ENCODE measurements at places on chromosomes 12 and 14. TPM values are rescaled to one million over a fixed set of nuclear protein-coding genes. Genes with fewer than 3 reads are reported as not detected.

SMCO2 gene
- total RNA-seq, result 3.8 TPM

GRCh38 chr12:52428121-52428520, 6.0 kb downstream of the KRT75 start:
- H3K4me1 ChIP-seq, result peaks cover 8% of the 10 kb centered on the region
- H3K36me3 ChIP-seq, result no peaks in the 10 kb centered on the region
- H3K27ac ChIP-seq, result no peak overlapping the region
- peaks cover 39% of the 10 kb centered on the region for H3K27me3 ChIP-seq
- no peak overlapping the region for H3K4me3 ChIP-seq

GRCh38 chr12:18297902-18298301, 36.6 kb downstream of the PIK3C2G start:
- H3K4me1 ChIP-seq, result no peaks in the 10 kb centered on the region
- DNase-seq, result no peak
- no peaks in the 10 kb centered on the region for H3K27me3 ChIP-seq
- no peak overlapping the region for H3K4me3 ChIP-seq
- H3K27ac ChIP-seq, result no peak overlapping the region

DNA sequence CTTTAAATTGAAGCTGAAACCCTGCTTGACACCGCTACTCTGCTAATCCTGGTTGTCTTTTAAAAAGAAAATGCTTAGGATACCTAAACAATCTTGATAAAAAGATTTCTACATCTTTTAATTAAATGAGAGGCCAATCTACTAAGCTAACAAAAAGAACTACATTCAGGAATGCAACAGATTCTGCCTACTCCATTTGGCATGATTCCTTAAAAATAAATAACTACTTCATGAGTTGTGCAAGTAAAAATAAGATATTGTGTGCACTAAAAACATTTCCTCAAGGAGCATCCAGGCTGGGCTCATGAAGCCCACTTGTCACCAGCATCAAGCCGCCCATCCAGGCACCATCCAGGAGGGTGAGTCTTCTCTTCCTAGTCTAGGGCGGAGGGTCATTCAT, 197.5 kb downstream of the PAX9 start:
- H3K36me3 ChIP-seq, result no peaks in the 10 kb centered on the region
- no peak for DNase-seq
- H3K4me3 ChIP-seq, result no peak overlapping the region
- no peak overlapping the region for H3K27ac ChIP-seq
- no peaks in the 10 kb centered on the region for H3K27me3 ChIP-seq

DNA sequence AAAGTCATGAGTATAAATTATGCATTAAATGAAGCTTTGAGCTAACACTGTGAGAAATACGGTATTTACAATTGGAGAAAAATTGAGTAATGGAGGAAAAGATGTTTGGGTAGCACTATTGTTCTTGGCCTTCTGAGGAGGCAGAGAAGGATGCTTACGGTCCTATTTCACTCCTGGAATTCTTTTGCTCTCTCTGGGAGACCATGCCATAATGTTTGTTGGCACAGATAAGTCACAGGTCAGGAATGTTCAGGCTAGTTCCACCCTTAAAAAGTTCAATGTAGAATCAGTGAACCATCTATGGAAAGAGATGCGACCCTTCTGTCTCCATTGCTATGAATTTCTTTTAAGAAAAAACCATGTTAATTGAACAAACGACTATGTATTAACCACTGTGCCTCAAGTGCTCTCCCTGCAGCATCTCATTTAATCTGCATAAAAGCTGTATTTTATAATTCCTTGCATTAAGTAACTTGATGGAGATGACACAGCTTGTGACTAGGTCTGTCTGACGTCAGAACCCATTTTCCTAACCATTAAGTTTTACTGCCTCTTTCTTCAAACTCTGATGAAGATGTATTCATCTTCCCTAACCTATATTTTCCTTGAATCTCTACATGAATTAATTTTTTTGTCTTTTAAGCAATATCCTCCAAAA, 9.5 kb downstream of the BATF start:
- no peaks in the 10 kb centered on the region for H3K4me1 ChIP-seq
- H3K36me3 ChIP-seq, result no peaks in the 10 kb centered on the region
- H3K27me3 ChIP-seq, result no peaks in the 10 kb centered on the region
- H3K4me3 ChIP-seq, result no peak overlapping the region
- no peak overlapping the region for H3K27ac ChIP-seq
- DNase-seq, result no peak

GRCh38 chr14:66650491-66650911, 142.6 kb downstream of the GPHN start:
- no peak for DNase-seq
- peak overlapping the region; percentile 5 for H3K27ac ChIP-seq
- H3K4me1 ChIP-seq, result no peaks in the 10 kb centered on the region

DNA sequence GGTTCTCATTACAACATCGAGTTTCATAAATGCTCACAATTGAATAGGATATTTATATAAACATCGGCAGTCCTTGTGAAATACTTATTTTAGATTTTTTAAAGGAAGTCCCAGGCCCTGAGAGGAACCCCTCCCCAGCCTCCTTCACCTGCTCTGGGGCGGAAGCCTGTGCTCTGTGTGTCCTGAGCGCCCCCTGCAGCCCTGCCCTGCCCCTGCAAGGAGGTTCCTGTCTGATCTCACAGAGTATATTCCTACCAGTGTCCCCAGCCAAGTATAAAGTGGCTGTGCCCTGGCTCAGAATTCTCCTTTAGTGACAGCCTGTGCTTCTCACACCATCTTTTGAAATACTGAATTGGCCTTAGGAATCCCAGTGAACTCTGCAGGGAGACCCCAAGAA, 659.5 kb downstream of the TMEM121 start:
- no peak overlapping the region for H3K27ac ChIP-seq
- DNase-seq, result no peak
- no peaks in the 10 kb centered on the region for H3K4me1 ChIP-seq
- no peaks in the 10 kb centered on the region for H3K36me3 ChIP-seq

SMIM41 gene
- 1.8 TPM for total RNA-seq

MANSC1 gene
- 45.2 TPM for total RNA-seq

- H3K27ac ChIP-seq, result no peak overlapping the region
- no peaks in the 10 kb centered on the region for H3K36me3 ChIP-seq
- peaks cover 3% of the 10 kb centered on the region for H3K4me1 ChIP-seq
- H3K4me3 ChIP-seq, result no peak overlapping the region
These were observed 5.6 kb upstream of the IL26 start for GRCh38 chr12:68231229-68231628.

LHX5 gene
- not detected for total RNA-seq

- no peaks in the 10 kb centered on the region for H3K36me3 ChIP-seq
- H3K4me3 ChIP-seq, result no peak overlapping the region
- H3K4me1 ChIP-seq, result peaks cover 31% of the 10 kb centered on the region
- no peak for DNase-seq
These were observed 27.8 kb upstream of the BCDIN3D start for GRCh38 chr12:49870501-49871262.

C14orf119 gene
- total RNA-seq, result 25.7 TPM

GRCh38 chr14:101499513-101499912, 61.8 kb upstream of the DIO3 start:
- H3K4me3 ChIP-seq, result no peak overlapping the region
- no peak overlapping the region for H3K27ac ChIP-seq
- no peaks in the 10 kb centered on the region for H3K36me3 ChIP-seq
- H3K27me3 ChIP-seq, result no peaks in the 10 kb centered on the region
- no peak for DNase-seq

DNA sequence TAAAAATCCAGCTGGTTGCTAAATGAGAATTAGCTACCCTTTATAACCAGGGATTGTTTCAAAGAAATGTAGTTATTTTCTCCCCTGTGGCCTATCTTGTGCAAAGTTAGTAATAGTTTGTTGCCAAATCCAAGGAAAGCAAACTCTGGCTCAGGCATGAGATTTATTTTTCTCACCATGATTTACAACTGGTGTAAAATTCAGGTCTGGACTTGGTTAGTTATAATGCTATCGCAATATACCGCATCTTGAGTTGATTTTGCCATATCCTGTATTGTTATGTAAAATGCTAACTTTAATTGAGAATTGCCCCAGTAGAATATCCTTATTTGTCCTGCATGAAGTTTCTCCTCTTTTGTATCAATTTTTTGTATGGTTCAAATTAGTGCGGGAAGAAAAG, 135.5 kb downstream of the CRADD start:
- peaks cover 69% of the 10 kb centered on the region for H3K4me1 ChIP-seq
- no peak overlapping the region for H3K4me3 ChIP-seq
- no peaks in the 10 kb centered on the region for H3K36me3 ChIP-seq
- H3K27me3 ChIP-seq, result no peaks in the 10 kb centered on the region
- no peak for DNase-seq

- no peak overlapping the region for H3K4me3 ChIP-seq
- H3K27ac ChIP-seq, result no peak overlapping the region
- no peaks in the 10 kb centered on the region for H3K27me3 ChIP-seq
- no peaks in the 10 kb centered on the region for H3K36me3 ChIP-seq
- no peak for DNase-seq
These were observed 13.5 kb upstream of the CMKLR1 start for GRCh38 chr12:108352591-108352990.

DNA sequence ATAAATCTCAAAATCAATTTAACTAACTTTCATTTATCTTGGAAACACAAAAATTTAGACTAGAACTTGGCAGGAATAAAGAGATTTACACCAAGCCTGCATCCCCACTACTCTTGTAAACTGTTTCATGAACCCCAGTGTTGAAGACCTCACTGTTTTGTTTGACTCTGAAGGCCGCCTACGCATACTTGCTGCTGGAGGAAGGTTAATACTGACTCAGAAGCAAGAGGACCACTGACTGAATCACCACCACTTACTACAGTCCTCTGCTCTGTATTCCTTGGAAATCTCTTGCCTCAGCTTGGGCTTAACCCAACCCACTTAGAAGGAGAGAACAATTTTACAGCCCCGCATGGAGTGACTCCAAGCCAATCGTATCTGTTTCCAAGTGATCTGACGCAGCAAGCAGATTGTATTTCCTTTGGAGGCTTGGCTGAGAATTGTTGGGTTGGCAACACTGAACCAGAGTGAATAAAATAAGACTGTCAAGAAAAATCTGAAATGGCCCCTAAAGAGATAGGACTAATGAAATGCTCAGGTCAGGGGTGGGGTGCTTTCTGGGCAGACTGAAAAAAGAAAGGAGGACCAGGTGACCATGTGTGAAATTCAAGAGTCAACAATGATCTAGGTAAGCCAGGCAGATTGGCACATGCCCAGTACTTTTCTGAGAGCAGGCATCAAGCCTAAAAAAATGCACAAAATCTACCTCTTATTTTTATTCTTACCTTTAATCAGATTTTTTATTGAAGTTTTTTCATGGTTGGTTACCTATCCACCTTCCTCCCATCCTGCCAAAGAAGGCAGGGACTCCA, 248.6 kb downstream of the ZFP36L1 start:
- H3K27ac ChIP-seq, result peak overlapping the region; percentile 99
- no peaks in the 10 kb centered on the region for H3K27me3 ChIP-seq
- H3K4me3 ChIP-seq, result no peak overlapping the region
- DNase-seq, result no peak

DNA sequence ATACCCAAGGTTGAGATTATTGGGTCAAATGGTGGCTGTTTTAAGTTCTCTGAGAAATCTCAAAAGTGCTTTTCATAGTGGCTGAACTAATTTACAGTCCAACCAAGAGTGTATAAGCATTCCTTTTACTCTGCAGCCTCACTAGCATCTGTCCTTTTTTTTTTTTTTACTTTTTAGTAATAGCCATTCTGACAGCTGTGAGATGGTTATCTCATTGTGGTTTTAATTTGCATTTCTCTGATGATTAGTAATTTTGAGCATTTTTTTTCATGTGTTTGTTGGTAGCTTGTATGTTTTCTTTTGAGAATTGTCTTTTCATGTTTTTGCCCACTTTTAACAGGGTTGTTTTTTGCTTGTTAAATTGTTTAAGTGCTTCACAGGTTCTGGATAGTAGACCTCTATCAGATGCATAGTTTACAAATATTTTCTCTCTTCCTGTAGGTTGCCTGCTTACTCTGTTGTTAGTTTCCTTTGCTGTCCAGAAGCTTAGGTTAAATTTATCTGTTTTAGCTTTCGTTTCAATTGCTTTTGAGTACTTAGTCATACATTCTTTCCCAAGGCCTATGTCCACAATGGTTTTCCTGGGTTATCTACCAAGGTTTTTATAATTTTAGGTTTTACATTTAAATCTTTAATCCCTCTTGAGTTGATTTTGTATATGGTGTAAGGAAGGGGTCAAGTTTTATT, 881.3 kb upstream of the SEL1L start:
- no peaks in the 10 kb centered on the region for H3K27me3 ChIP-seq
- H3K4me1 ChIP-seq, result no peaks in the 10 kb centered on the region
- no peak for DNase-seq
- no peak overlapping the region for H3K4me3 ChIP-seq
- no peak overlapping the region for H3K27ac ChIP-seq

DNA sequence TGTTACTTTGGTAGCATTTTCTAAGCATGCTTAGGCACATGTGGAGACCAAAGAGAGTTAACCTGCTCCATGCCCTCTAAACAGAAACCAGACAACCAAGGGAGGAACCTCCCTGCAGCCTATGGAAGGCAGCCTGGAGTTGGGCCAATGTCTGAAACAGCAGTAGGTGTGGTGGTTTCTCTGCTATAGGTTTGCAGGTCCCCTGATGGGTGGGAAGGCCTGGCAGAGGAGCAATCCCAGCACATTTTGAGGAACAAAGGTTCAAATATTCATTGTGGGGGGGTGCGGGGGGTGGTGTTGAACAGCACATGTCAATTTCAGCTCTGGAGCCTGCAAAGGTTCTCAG, 65.4 kb downstream of the DACT1 start:
- DNase-seq, result no peak
- no peaks in the 10 kb centered on the region for H3K4me1 ChIP-seq
- no peaks in the 10 kb centered on the region for H3K27me3 ChIP-seq
- no peak overlapping the region for H3K4me3 ChIP-seq

DNA sequence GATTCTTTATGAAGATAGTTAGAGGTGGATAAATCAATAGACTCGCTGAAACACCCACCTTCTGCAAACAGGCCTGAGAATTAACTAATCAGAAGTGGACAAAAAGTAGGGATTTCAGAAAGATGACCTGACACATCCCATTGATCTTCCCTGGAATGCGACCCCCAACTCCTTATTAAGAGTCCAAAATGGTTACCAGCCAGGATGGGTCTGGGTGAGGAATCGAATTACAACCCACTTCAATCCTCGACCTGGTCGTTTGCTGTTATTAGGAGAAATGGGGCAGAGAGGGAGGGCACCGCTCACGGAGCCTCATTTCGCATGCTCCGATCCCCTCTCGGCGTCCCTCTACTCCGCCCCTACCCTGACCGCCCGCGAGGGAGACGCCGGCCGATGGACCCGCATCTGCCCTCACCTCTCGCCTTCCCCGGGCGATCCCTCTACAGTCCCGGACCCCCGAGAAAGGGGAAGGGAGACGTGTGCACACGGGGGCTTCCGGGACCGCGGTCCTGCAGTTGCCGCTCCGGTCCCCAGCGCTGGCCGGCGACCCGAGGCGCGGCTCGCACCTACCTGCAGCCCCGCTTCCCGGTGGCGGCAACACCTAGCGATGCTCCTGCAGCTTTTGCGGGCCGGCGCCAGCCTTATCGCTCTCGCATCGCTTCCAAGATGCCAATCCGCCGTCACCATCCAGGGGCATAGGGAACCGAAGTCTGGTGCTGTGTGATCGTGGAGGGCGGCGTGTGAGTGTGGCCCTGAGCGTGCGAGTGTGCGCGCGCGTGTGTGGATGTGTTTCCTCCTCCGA, 69.3 kb upstream of the USP15 start:
- H3K27me3 ChIP-seq, result peaks cover 15% of the 10 kb centered on the region
- peaks cover 27% of the 10 kb centered on the region for H3K4me1 ChIP-seq
- H3K36me3 ChIP-seq, result no peaks in the 10 kb centered on the region
- no peak overlapping the region for H3K27ac ChIP-seq

OR4E1 gene
- not detected for total RNA-seq
